NCI-H526 (cell line): ENCODE measurements at places on chromosomes 4 and X.
A peak's percentile ranks its signal among the peaks of the same experiment; 100 is the strongest.

DNA sequence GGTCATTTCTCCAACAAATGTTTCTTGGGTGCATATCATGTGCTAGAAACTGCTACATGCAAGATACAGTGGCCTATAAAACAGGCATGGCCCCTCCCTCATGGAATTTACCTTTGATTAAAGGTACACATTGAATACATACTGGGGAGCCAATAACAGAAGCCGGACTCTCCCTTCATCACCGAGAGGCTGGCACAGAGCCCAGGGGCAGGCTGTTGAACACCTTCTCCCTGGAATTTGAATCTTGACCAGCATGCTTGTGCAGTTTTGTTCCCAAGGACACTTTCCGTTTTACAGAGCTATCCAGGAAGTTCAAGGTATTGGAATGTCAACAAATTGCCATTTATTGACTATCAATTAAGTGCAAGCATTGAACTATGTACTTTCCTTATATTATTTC, 33.2 kb downstream of the PPARGC1A start:
- no peak for DNase-seq

DNA sequence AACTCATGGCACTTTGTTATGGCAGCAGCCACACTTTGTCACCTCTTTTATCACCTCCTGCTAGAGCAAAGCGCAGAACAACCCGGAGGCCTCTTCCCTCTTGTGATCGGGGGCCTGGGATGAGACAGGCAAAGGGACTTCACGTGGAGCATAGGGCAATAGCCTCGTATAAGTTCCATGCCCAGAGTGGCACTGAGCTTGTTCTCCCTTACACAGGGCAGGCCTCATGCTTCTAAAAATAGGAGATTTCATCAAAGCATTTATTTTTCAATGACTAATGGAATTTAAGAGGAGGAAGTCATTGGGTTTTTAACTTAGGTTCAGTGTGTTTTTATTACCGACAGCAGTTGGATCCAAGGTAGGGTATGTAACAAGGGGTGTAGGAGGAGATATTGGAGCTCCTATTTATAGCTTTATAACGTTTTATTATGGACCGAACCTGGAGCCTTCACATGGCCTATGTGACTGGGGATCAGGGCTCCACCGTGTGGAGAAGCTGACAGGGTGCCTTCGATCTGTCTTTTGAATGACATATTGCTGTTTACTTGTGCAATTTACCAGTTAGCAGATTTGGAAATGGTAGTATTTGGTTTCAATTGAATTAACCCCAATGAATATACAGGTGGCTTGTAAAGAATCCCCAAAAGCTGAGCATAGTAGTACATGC, 93.8 kb downstream of the SLC2A9 start:
- no peak for DNase-seq

DNA sequence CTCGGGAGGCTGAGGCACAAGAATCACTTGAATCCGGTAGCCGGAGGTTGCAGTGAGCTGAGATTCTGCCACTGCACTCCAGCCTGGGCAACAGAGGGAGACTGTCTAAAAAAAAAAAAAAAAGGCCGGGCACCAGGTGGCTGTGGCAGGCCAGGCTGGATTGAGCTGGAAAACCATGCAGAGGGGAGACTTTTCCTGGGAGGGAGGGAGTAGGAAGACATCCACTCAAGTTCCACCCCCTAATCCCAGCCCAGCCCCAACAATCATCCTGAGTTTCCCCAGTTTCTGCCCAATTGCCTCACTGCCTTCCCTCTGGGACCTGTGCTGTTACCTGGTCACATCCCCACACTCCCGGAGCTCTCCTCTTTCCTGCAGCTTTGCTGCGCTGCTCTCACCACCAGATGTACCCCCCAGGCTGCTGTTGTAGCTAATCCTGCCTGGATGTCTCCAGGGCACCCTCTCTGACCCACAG, 9.0 kb upstream of the TSPYL2 start:
- DNase-seq: peak; percentile 51

GRCh38 chrX:71177327-71177726, 32.7 kb downstream of the NLGN3 start:
- DNase-seq: no peak

GRCh38 chrX:39381422-39381821, 580.2 kb downstream of the MID1IP1 start:
- no peak for DNase-seq

DNA sequence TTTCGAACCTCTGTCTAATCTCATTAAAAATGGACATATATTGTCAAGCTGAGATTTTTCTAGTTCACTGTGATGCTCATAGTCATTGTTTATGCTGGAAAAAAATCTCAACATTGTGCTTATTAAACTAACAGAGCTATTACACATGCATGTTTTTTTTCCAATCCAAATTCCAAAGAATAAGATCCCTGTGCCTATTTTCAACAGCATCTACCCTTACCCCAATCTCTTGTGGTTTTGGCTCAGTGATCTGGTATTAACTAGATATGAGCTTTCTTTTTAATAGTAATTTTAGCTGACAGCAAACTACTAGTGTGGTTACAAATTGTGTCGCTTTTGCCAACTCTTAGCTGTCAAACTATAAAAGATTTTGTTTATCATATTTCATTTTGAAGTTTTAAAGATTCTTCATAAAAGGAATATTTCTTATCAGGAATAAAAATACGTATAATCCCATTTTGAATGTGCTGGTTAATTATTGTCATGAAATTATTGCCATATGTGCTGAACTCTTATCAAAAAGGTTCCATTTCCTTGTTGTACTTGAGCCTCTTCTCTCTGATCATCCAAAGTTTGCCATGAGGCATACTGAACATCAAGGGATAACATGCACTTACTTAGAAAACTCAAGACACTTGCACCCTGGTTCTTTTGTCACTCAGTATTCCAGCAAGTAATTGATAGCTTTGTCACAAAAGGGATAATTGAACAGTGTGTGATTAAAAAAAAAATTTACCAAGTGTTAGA, 241.2 kb downstream of the ARHGAP24 start:
- DNase-seq: no peak

DNA sequence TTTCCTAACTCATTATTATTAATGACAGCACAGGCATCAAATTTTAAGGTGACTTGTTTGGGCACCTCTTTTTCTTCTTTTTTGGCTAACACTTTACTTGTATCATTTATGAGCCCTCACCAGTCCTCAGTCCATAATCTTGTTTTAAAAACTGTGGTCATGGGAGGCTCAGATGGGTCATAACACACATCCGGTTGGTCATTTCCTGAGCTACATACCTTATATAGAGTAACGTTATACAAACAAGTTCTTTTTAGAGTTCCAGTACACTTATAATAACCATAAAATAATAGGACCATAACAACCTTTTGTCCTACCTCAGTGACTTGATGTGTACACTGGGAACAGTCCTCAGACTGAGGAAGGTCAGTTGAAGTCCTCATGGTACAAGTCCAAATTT, 21.1 kb upstream of the PLS3 start:
- DNase-seq: no peak

GRCh38 chrX:3678328-3678727, 35.1 kb downstream of the PRKX start:
- DNase-seq: no peak

- DNase-seq: no peak
Measured at GRCh38 chr4:113447769-113448168, 313.8 kb downstream of the CAMK2D start.

GRCh38 chr4:13907255-13907751, 279.8 kb upstream of the BOD1L1 start:
- DNase-seq: no peak

- DNase-seq: no peak
Measured at GRCh38 chrX:39750848-39751247, 346.9 kb downstream of the BCOR start.

DNA sequence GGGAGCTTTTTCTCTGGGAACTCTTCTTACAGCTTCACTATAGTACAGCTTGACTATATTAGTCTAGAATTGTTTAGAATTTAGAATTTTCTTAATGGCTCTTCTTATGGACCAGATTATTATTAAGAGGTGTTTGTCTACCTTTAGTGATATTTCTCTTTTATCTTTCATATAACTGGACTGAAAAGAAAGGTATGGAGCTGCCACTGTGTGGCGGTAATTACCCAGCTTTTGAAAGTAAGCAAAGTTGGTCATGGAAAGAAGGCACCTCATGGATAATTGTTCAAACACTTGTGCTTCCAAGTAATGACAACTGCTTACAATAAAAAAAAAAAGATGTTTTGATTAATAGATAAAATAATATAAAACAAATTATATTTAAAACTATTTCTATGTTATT, 1112.5 kb downstream of the TECRL start:
- DNase-seq: peak; percentile 14

DNA sequence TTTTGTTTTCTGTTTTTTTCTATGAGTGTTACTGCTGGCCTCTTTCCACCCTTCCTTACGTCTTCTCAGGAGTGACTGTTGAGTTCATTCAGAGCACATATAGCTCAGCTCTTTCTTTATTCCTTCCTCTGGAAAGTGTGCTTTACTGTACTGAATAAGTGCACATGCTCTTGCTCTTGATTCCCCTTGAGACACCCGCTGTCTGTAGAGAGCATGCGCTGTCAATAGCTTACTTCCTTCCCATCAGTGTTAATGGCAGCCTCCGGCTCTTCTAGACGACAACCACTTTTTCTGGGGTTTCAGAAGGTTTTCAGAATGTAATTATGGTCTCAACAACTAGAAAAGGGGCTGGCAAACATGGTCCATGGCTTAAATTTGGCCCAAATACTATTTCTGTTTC, 504.9 kb downstream of the C4orf33 start:
- DNase-seq: no peak

DNA sequence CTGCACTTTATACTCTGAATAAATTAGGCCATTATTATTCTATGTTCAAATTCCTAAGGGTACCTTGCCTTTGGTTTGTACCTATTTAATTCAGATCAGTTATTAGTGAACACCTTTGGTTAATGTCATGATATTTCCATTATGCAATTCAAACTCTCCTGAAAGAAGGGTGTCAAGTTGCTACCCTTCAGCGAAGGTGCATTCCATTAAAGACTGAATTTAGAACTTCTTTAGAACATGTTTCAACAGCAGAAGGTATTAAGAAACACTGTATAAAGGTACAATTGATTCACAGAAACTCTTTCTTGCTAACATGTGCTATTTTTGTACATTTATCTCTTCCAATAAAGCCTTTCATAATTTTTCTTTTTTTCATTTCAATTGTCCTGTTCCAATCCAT, 1545.4 kb upstream of the PCDH10 start:
- no peak for DNase-seq

- DNase-seq: peak; percentile 24
Measured at GRCh38 chrX:39953879-39954278, 143.9 kb downstream of the BCOR start.

DNA sequence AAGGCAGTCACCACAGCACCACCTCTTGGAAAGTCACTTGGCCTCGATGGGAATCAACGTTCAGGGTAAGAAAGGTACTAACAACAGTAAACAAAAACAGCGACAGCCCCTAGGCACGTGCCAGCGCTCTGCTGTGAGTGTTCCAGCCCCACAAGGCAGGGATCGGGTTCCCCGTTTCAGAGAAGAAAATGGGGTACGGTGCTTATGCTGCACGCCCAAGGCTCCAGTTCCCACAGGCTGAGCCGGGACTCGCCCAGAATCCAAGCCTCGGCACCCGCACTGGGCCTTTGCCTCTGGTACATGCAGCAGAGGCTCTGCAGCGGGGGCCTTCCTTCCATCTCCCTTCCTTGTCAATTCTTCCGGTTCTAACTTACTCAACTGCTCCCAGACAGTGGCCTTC, 37.3 kb downstream of the WDR1 start:
- DNase-seq: no peak

DNA sequence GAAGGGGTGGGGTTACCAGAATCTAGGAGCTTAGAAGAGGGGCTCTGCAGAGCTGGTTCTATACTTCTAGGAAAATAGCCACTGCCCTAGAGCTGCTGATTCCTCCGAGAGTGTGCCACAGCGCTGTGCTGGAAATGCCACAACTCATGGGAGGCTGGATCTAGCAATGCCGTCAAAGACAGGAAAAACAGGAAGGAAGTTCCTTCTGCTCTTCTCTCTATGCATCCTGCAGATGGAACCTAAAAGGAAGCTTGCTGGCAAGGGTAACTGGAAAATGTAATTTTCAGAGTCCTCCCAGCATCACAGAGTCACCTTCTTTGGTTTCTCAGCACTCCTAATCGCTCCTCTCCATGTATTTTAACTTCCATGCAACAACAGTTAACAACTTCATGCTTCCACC, 121.2 kb upstream of the TLL1 start:
- no peak for DNase-seq

DNA sequence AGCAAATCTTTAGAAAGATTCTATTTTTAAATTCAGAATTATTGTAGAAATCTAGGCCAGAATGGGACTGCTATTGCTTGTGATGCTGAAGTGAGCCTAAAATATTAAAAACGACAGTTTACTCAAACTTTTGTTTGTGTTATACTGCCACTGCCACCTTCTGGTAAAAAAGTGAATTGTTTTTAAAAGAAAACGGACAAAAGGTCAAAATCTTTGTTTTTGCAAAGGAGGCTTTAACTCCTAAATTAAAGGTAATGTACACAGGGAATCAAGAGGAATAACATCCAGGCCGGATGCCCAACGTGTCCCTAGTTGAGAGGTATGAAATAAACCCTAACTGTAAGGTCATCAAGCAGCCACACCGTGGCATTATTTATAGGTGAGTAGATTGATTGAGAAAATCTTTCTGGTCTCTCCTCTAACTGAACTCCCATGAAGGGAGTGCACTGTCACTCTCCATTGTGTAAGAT, 338.3 kb upstream of the GALNT7 start:
- DNase-seq: peak; percentile 5

- DNase-seq: no peak
Measured at GRCh38 chrX:109872021-109872732, 130.7 kb upstream of the TMEM164 start.
